ENCODE measurements at places on chromosomes 3 and 15.

DNA sequence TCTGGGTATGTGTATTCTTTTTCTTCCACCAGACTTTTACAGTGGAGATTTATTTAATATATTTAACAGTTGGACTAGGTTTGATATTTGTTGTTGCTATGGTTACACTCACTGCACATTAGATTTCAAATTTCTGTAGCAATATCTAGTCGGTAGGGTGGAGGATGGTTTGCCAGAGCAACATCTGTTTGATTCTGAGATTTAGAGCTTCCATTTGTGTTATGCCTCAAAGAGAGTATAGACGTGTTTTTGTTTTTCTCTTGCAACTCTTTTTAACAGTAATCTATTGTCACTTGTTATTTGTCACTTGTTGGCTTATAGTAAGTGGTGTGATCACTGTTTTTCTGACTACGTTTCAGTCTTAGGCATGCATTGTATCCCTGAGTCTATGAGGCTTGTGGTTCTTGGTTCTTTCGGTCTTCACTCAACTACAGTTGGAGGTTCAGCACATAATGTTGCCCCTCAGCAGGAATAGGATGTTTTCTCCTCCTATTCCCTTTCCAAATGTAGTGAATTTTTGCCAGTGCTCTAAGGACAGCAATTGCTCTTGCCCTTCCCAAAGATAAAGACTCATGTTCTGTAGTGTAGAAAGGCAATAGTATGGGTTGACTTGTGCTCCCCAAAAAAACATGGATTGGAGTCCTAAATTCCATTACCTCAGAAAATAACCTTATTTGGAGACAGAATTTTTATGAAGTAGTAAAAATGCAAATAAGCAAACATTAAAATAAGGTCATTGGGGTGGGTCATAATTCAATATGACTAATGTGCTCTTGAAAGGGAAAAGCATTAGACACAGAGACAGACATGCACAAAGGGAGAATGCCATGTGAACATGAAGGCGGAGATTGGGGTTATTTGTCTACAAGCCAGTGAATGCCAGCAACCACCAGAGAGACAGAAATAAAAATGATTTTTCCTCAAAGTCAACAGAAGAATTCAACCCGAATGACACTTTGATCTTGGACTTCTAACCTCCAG is 692.1 kb downstream of the DIPK2A start:
- DNase-seq, result no peak

GRCh38 chr3:152870027-152870426 is 35.1 kb downstream of the P2RY1 start:
- DNase-seq, result no peak

DNA sequence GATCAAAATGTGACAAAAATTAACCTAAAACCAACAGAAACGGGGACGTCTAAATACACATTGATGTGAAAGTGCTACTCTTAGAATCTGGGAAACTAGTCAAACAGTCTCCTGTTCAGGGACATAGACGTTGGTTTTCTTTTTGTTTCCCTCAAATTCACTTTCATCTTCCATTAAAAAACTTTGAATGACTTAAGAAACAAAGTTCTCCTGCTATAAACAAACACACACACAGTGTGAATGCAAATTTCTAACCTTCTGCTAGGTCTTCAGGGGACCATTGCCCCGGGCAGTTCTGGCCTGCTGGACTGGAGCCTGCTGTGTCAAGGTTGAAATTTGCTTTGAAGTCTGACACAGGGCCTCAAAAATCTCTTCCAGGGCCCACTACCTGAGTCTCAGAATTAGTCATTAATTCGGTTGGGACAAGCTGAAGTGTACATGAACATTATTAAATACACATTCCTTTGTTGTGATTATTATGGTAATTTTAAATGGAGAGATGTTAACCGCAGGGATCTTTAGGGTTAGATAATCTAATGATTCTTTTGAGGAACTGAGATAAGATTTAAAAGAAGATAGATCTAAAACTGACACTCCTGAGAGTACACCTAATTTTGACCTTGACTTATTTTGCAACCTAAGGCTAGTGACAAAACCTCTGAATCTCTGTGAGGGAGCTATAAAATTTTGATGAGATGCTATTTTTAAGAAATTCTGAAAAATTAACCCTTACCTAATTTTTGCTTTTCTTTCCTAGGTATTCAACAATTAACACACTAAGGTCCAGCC is 1260.4 kb downstream of the ROBO1 start:
- no peak for DNase-seq

DNA sequence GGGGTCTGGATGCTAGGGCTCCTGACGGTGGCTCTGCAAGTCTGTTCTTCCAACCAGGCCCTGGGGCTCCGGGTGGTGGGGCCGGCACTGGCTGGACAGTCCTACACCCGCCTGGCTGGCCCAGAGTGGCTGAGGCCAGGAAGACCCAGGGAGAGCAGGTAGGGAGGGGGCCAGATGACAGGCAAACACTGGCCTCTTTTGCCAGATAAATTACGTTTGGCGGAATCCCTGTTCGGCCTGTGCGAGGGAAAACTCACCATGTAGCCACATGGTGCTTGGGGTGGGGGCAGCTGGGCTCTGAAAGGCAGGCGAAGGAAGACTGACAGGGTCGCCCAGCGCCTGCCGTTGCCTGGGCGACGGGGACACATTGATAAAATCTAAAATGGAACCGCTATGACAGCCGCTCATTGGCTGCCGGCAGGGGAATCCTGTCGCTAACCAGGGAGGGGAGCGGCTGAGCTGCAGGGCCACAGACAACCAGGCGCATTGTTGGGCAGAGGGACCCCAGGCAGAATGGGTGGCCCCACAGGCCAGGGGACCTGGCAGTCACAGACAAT is 30.4 kb downstream of the IQSEC1 start:
- no peak for DNase-seq

DNA sequence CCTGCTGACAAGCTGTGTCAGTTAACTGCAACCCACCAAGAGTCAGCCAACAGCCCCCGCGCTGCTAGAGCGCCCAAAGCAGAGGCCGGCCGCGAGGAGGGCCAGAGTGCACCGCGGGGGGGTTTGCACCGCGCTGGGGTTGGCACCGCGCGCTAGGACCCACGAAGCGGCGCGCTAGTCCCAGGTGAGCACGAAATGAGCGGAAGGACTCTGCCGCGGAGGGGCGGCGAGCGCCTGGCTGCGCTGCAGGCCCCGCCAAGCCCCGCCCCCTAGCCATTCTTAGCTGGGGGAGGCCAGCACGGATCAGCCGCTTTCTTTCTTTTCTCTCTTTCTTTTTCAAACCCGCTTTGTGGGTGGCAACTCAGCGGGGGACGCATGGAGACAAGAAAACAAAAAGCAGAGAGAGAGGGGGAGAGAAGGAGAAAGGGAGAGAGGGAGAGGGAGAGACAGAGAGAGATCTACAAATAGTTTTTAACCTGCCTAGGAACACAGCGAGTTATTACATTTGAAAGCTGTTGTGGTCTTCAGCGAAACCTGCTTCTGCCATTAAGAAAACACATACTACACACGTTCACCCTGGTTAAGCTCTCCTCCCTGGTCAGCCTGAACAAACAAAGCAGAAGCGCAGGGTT is 6.9 kb upstream of the FOXB1 start:
- no peak for DNase-seq

DNA sequence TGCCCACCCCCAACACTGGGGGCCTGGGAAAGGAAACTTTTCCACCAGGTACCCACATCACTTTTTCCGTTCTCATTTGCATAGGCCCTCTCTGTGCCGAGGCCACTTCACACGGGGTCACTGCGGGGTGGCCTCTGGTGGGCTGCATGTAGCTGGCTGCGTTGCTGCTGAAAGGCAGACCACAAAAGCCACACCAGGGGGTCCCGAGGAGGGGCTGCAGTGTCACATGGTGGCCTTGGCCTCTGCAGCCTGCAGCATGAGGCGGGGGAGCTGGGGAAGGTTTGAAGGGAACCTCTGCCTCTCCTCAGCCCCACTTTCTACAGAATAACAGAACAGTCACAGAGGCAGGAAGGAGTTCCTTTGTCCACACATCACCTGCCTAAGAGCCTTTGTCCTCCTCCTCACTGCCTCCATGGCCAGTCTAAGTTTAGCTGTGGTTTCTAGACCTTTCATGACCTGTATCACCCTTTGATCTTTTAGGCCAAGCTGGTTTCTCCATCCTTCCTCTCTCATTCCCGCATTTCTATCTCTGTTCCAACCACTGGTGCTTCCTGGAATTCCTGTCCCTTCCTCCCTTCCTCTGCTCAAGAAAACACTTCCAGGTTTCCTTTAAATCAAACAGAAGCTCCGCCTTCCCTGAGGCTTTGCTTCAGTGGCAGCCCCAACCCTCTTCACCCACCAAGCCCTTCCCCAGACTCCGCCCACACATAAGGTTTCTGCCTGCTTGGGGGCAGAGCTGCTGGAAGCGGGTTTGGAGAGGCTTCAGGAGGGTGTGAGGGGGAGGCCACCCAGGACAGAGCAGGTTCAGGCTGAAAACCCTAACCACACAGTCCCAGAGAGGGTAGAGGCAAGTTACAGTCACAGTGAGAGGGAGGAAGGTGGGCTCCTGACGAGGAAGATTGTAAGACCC is 150.7 kb upstream of the TLE3 start:
- DNase-seq, result no peak

- no peak for DNase-seq
These were observed 273.5 kb downstream of the FAM43A start for GRCh38 chr3:194959217-194959616.

DNA sequence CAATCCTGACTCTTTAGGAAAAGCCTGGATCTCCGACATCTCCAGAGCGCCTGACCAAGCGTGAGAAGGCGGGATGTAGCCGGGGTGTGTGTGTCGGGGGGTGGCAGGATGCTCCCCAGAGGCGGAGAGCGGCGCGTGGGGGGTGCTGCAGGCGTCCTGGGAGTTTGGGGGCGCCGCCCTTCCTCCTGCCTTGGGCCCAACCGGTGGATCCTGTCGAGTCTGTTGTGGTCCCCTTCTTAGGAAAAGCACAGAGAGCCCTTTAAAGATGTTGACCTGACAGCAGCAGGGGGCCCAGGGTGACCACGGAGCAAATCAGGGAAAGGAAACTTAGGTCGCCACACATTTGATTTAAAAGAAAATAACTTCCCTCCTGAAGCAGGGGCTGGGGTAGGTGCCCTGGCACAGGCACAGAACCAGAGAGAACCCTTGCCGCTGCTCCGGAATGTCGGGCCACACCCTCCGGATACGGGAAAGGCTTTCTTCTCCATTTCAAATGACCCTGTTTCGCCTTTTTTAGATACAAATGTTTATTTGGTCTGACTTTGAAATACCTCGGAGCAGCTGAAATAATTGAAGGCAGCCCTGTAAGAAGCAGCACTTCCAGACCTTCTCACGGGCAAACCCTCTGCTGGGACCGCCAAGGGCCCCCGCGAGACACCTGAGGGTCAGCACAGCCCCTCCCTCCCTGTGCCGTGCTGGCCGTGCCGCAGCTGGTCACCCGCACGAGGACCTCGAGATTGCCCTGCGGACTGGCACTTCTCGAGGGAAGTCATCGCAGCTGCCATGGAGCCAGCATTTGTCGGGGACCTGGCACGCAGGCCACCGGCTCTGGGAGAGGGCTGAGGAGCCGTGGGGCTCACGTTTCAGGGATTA is 102.9 kb upstream of the KLF13 start:
- DNase-seq, result no peak

- DNase-seq, result no peak
These were observed 406.9 kb upstream of the TBL1XR1 start for GRCh38 chr3:177604181-177604580.

- no peak for DNase-seq
These were observed 348.0 kb downstream of the VPS13C start for GRCh38 chr15:61712129-61712759.

DNA sequence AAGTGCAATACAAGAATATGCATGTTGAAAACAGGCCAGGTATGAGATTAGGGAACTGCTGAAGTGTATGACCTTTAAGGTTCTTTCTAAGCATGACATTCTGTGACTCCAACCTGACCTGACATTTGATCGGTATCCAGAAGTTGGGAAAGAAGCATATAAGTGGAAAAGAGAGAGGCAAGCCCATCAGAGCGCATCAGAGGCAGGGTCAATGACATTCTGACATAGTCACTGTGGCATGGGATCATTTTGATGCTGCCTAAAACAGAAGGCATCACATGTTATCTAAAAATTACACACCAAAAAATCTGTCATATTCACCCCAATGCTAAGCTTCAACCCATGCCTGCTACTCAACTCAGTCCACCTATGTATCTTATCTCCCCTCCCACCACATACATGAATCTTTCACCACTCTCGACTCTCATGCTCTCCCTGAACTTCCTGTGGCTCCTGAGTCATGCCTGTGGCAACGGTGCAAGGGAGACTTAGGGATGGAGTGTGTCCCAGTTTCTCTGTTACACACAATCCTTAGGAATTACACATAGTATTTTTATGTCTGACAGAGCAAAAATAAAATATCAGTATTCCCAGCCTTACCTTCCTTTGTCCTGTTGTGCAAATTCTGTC is 20.5 kb upstream of the LRRN1 start:
- no peak for DNase-seq

GRCh38 chr3:50418850-50419249 is 59.5 kb upstream of the TMEM115 start:
- DNase-seq, result no peak

- no peak for DNase-seq
These were observed 617.1 kb downstream of the SQOR start for GRCh38 chr15:46251903-46252302.

- no peak for DNase-seq
These were observed 5.6 kb downstream of the TERC start for GRCh38 chr3:169759256-169759655.

DNA sequence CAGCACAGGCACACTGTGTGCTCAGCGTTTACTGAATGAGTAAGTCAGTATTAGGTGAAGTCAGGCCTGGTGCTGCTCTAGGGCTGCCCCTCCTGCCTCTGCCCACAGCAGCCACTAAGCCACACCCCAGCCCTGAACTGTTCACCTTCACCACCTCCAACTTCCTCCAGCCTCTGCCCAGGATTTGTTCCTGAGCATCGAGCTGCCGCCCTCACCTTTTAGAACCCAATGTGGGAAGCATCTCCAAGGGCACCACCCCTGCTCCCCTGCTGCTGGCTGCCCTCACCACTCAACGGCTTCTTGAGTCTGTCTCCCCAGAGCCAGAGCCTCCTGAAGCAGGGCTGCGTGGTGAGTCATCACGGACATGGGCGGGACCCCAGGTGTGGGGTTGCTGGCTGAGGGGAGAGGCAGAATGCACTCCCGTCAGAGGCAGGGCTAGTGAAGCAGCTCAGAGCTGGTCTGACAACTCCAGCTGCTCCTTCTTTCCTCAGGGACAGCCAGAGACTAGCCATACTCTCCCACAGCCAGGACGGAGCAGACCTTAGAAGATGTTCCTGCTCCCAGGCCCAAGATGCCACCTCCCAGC is 5.8 kb downstream of the HYAL2 start:
- DNase-seq, result no peak

GRCh38 chr3:173465112-173465511 is 67.6 kb downstream of the NLGN1 start:
- no peak for DNase-seq

GRCh38 chr3:44318891-44319311 is 19.7 kb upstream of the TCAIM start:
- DNase-seq, result no peak
